ENCODE measurements at places on chromosomes 3 and 15.
A peak's percentile ranks its signal among the peaks of the same experiment; 100 is the strongest.

- DNase-seq: no peak
Observed at GRCh38 chr15:89566181-89566580, 9.1 kb upstream of the TICRR start.

- DNase-seq: no peak
Observed at GRCh38 chr3:10929978-10930665, 62.4 kb upstream of the SLC6A1 start.

- no peak for DNase-seq
Observed at GRCh38 chr15:57931570-57931969, 133.9 kb downstream of the ALDH1A2 start.

GRCh38 chr15:100779331-100780207 is 100.1 kb upstream of the ALDH1A3 start:
- DNase-seq: no peak

DNA sequence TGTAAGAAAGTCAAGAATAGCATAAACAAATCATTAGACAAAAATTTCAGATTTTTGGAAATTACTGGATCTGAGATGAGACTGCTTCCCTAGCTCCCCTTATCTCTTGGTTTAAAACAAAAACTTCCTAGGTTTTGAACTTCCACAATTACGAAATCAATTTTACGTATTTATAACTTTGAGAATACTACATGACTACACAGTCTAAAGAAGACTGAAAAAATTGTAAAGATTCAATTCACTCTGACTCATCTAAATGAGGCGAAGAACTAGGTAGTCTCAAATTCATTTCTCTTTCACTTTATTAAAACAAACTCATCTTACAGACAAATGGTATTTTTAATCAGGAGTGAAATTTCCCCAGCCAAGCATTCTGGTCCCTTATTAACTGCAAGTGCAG is 10.3 kb downstream of the CCDC54 start:
- DNase-seq: no peak

DNA sequence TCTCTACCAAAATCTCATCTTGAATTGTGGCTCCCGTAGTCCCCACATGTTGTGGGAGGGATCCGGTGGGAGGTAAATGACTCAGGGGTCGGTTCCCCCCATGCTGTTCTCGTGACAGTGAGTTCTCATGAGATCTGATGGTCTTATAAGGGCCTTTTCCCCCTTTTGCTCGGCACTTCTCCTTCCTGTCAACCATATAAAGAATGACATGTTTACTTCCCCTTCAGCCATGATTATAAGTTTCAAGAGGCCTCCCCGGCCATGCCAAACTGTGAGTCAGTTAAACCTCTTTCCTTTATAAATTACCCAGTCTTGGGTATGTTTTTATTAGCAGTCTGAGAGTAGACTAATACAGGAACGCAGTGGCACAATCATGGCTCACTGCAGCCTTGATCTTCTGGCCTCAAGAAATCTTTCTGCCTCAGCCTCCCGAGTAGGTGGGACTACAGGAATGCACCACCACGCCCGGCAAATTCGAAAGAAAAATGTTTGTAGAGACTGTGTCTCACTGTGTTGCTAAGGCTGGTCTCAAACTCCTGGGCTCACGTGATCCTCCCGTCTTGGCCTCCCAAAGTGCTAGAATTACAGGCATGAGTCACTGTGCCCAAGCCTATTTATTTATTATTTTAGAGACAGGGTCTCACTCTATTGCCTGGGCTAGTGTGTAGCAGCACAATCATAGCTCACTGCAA is 101.0 kb downstream of the ATP10A start:
- no peak for DNase-seq

GRCh38 chr3:98223907-98224672 is 40.0 kb upstream of the OR5H6 start:
- no peak for DNase-seq

- DNase-seq: no peak
Observed at GRCh38 chr3:106172780-106173179, 304.0 kb upstream of the CBLB start.

DNA sequence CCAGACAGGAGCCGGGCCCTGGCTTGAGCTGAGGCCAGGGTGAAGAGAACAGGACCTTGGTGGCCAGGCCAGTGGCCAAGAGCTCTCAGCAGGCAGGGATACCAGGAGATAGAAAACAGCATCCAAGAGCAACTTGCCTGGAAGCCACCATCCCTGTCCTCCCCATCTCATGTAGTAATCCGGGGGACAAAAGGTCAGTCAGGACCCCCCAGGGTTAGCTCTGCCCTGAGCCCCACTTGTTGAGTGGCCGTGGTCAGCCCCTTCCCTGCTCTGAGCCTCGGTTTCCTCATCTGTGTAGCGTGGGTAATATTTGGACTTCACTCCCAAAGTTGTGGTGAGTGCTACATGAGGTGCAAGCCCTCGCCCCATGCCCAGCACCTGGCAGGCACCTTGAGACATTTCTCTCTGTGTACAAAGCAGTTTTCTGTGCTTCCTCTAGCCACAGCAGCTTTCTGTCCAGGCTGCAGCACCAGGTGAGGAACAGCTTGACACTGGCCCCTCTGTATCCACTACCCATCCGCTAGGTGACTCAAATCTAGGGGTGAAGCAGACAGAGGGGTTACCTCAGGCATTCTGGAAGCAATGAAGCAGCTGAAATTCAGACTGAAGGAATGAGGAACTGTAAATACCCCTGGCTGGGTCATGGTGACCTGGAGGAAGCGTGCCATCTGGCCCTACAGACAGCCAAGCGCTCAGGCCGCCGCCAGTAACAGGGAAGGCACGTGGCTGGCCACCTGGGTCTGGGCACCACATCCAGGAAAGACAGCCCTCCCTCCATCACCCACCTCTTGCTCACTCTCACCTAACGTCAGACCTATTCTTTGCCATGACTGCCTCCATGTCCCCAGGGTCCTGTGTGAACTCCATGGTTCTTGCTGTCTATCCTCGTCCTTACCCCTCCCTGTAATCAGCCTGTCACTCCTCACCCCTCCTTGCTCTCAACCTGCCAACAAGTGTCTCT is 6.7 kb downstream of the CISH start:
- DNase-seq: no peak

GRCh38 chr3:110343945-110344344 is 727.7 kb upstream of the NECTIN3 start:
- peak; percentile 8 for DNase-seq

GRCh38 chr15:43199945-43200488 is 14.8 kb downstream of the CCNDBP1 start:
- DNase-seq: no peak

GRCh38 chr3:150059241-150059640 is 88.5 kb upstream of the PFN2 start:
- DNase-seq: no peak

- DNase-seq: no peak
Observed at GRCh38 chr15:77021088-77021481, 26.2 kb downstream of the PSTPIP1 start.

GRCh38 chr3:125192190-125193035 is 20.1 kb downstream of the SLC12A8 start:
- DNase-seq: no peak

- DNase-seq: no peak
Observed at GRCh38 chr3:143535994-143536784, 312.1 kb downstream of the SLC9A9 start.

- DNase-seq: peak; percentile 41
Observed at GRCh38 chr3:71582036-71582611, 1.4 kb downstream of the FOXP1 start.

GRCh38 chr3:160114355-160114995 is 110.7 kb upstream of the C3orf80 start:
- no peak for DNase-seq

DNA sequence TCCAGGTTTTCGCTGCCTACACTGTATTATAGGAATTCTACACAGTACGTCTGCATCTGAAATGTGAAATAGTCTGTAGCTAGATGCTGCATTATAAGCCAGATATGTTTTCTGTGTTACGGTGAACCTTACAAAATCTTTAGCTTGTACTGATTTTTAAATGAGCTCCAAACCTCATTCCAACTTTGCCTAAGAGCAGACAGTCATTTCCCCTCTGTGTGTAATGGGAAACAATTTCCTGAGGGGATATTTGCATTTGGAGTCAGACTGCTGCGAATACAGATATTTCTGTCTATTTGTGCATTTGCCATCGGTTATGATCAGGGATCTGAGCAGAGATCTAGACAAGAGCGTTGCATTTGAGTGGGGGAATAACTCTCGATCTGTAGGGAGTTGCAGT is 37.5 kb downstream of the ARNT2 start:
- DNase-seq: no peak

- DNase-seq: no peak
Observed at GRCh38 chr3:85254738-85255137, 295.9 kb downstream of the CADM2 start.

- DNase-seq: no peak
Observed at GRCh38 chr15:59315914-59316451, 56.7 kb downstream of the MYO1E start.

- DNase-seq: no peak
Observed at GRCh38 chr3:34319881-34320280, 521.5 kb downstream of the PDCD6IP start.

DNA sequence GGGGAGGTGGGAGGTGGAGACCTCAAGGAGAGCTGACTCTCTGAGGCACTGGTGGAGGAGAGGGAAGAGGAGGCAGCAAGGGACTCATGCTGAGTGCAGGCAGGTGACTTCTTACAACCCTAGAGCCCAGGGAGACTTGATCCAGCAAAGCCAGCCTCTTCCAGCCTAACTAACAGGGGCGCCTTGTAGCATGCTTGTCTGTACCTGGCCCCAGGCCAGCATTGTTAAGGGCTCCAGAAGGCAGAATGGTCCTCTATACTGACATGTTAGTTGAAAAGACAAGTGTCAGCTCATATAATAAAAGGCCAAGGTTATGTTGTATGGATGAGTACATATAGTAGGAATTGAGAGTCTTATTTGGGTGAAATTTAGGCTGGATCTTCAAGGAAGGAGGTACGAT is 65.4 kb downstream of the CHDH start:
- no peak for DNase-seq

GRCh38 chr3:144273601-144274000 is 302.0 kb downstream of the DIPK2A start:
- no peak for DNase-seq

DNA sequence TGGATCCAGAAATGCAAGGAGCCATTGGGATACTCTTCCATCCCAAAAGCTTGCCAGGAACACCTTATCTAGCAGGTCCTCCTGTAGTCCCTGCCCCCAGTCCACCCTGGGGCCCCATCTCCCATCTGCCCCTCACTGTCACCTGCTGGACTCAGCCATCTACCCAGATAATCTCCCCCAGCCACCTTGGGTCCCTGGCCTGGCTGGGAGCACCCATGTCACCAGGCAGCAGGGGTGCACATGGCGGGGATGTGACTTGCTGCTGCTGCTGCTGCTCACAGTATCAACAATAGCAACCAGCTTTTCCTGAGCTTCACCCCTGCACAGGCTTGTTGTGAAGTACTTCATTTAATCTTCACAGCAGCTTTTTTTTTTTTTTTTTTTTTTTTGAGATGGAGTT is 12.6 kb downstream of the PTH1R start:
- DNase-seq: no peak

Data from AG08396 (cell line).